Renal cortex interstitium (tissue), 15 donors: ENCODE measurements at places on chromosomes 1 and 21.
A peak's percentile ranks its signal among the peaks of the same experiment; 100 is the strongest.

- no peak for DNase-seq
These were observed 16.4 kb downstream of the TP73 start for GRCh38 chr1:3668585-3669300.

- DNase-seq: no peak
These were observed 129.6 kb upstream of the HOOK1 start for GRCh38 chr1:59685101-59685500.

DNA sequence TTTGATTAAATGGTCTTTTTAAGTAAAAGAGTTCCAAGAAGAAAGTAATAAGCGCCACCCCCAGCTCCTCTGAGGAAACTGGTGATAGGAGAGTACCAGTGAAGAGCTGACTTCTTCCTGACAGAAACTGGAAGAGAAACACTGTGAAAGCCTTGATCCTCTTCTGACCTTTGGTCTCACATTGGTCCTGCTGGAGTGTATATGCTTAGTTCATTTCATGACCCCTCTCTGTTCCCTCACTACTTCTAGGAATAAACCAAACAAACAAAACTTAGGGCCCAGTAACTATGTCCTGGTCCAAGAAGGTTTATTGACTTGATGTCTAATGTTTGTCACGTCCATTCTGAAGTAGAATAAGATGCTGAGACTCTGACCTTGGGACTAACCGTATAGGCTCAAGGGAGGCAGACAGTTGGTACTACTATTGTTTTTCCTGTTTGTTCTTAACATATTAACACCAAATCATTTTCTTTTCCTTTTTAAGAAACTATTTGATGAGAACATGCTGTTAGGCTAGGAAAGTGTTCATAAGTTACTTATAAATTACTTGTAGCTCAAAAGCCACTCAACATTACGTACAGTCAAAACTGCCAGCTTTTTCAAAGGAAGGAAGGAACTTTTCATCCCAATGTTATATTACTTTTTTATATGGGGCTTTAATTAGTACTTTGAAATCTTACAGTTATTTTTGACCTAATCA, 57.9 kb downstream of the MIER1 start:
- DNase-seq: no peak

GRCh38 chr1:201421041-201421440, 489 bp downstream of the TNNI1 start:
- DNase-seq: no peak

GRCh38 chr21:15183813-15184257, 119.0 kb upstream of the NRIP1 start:
- no peak for DNase-seq

- no peak for DNase-seq
These were observed 1.9 kb downstream of the PLEKHA6 start for GRCh38 chr1:204357551-204358490.

GRCh38 chr1:97693601-97694000, 227.2 kb downstream of the DPYD start:
- DNase-seq: no peak

DNA sequence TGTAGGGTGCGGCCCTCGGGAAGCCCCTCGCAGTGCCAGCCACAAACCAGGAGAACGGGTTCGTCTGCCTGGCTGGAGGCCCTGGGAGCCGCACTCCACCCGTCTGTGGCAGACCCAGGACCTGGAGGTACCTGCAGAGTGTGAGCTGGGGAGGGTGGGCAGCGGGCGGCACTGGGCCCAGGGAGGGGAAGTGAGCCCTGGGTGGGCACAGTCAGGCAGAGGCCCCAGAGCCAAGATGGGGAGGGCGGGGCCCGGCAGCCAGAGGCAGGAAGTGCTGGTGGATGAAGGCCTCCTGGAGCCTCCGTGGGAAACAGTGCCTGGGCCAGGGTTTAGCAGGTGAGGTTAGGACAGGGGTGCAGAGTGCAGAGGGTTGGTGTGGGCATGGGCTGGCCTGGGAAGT, 4.0 kb upstream of the PEX10 start:
- no peak for DNase-seq

- no peak for DNase-seq
These were observed 18.8 kb downstream of the CCSAP start for GRCh38 chr1:229323885-229324553.

- DNase-seq: no peak
These were observed 15.8 kb upstream of the CCDC190 start for GRCh38 chr1:162876751-162877150.

DNA sequence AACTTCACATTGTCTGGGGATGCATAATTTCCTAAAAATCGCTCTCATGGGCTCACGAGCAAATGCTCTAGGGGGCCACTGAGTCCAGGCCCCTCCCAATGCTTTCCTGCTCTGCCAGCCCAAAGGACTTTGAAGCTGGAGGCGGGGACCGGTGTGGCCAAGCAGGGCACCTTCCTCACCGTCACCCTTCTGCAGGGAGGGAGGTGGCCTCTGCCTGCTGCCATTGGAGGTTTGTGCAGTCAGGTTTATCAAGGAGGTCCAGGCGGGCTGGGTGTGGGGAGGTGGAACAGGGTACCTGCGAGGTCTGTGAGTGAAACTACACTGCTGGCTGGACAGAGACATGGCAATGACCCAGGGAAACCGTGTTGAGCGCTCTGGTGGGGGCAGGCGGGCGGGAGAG, 58.1 kb upstream of the TRAPPC10 start:
- no peak for DNase-seq

- no peak for DNase-seq
These were observed 82.3 kb downstream of the PLPP3 start for GRCh38 chr1:56496821-56497772.

DNA sequence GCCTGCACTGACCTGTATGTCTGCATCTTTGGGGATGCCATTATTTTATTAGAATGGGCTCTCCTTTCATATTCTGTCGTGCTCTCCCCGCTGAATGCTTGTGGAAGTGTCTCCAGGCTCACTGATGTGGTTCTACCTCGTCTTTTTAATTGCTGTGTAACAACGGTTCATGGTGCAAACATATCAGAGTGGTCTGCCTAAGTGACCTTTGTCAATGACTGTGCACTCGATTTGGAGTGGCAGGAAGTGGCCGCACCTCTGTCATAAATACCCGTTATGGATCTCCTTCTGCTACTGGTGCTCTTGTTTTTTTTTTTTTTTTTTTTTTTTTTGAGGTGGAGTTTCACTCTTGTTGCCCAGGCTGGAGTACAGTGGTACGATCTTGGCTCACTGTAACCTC, 38.3 kb downstream of the SPSB1 start:
- DNase-seq: no peak

DNA sequence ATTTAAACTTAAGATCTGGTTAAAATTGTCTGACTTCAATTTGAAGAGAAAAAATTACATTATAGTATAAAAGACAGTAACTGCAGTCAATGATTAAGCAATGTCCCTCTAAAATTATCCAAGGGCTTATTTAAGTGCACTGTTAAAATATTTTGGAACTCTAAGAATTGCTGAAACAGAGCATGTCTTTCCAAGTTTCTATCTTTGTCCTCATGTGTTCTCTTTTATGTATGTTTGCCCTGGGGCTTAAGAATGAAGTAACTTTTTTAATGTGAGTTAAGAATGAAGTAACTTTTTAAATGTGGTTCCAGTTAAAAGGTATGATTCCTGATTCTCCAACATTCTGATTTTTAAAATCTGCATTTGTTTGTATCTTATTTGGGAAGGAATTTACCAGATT, 69.0 kb upstream of the MARK1 start:
- DNase-seq: no peak

DNA sequence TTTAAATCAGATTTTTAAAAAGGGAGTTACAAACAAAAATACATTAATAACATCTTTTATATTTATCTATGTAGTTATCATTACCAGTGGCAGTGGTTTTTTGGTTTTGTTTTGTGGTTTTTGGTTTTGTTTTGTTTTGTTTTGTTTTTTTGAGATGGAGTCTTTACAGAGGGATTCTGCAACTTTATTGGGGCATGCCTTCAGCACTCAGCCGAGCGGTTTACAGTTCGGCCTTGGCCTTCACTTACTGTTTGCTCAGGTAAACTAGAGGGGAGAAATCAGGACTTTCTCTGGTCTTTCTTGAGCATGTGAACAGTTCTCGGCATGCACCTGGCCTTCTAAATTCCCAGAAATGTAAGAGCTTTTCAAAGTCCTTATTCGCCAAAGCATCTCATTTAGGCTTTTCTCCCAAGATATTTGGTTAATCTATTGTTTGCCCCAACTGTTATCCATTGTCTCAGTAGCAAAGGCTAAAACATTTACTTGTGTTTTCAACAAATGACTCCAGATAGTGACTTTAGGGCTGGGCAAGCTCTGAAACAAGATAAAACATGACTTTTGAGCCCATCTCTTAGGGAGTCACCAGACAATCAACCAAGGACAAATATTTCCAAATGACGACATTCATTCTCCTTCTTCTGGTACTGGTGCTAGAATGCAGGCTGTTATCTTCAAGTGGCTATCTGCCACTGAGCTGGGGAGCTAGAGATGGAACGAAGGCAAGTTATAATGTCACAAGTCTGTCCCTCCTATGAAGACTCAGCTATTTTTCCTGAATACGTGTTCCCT, 48.4 kb upstream of the ADORA3 start:
- DNase-seq: no peak

DNA sequence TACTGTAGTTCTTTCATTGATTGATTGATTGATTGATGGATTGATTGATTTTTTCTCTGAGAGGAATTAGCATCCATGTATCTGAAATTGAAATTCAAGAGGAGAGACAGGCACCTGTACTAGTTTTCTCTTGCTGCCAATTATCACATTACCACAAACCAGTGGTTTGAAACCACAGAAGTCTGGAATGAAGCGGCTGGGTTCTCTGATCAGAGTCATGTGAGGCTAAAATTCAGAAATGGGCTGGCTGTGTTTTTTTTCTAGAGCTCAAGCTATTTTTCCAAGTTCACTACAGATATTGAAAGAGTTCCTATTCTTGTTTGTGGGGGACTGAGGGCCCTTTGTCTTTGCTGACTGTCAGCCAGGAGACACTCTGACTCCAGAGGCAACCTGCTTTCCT, 10.0 kb downstream of the NBPF3 start:
- no peak for DNase-seq

GRCh38 chr1:23916209-23917131, 3.3 kb upstream of the CNR2 start:
- DNase-seq: peak; percentile 61

DNA sequence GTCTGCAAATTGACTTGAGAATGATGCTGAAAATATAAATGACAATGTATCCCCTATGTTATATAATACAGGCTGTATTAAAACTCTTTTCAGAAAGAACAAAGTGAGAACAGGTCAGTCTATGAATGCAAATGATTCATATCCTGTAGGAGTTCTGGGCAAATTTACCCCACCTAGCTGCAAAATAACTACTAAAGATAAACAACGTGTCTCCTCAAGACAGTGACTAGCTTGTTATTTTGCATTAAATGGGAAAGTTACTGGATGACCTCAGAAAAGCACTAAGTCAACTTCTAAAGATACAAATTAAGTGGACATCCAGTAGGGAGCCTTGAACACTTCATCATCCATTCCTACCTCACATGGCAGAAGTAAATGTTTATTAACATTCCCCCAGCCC, 11.1 kb downstream of the RNF19B start:
- no peak for DNase-seq

DNA sequence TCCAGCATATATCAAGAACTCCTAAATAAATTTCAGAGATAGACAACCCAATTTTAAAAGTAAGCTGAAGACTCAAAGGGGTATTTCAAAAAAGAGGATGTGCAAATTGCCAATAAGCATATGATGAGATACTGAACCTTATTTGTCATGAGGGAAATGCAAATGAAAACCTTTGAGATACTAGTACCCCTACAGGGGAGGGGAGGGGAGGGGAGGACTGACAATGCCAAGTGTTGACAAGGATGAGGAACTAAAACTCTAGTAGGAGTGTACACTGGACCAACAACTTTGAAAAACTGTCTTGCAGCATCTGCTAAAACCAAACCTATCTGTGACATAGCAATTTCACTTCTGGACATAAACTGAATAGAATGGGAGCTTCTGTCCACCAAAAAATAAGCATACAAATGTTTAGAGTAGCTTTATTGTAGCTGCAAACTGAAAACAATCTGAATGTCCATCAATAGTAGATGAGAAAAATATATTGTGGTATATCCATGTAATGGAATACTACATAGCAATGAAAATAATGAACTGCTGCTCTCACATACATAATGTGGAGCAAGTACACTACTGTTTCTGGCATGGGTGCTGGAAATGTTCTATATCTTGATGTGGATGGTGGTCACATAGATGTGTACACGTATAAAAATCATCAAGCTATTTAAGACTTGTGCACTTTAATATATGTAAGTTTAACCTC, 57.2 kb downstream of the CDK18 start:
- no peak for DNase-seq

DNA sequence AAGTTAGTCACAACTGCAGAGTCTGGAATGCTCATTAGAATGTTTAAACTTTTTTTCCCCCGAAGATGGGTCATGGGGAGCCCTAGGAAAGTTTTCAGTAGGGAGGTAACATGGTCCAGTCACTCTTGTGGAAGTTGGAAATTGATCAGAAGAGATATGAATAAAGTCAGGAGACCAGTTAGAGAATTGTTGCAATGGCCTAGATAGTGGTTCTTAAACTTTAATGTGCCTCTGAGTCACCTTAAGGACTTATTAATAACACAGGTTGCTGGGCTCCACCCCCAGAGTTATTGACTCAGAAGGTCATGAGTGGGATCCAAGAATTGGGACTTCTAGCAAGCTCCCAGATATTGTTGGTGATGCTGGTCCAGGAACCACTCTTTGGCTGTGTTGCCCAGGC, 3.2 kb upstream of the TFAP2E start:
- DNase-seq: no peak

DNA sequence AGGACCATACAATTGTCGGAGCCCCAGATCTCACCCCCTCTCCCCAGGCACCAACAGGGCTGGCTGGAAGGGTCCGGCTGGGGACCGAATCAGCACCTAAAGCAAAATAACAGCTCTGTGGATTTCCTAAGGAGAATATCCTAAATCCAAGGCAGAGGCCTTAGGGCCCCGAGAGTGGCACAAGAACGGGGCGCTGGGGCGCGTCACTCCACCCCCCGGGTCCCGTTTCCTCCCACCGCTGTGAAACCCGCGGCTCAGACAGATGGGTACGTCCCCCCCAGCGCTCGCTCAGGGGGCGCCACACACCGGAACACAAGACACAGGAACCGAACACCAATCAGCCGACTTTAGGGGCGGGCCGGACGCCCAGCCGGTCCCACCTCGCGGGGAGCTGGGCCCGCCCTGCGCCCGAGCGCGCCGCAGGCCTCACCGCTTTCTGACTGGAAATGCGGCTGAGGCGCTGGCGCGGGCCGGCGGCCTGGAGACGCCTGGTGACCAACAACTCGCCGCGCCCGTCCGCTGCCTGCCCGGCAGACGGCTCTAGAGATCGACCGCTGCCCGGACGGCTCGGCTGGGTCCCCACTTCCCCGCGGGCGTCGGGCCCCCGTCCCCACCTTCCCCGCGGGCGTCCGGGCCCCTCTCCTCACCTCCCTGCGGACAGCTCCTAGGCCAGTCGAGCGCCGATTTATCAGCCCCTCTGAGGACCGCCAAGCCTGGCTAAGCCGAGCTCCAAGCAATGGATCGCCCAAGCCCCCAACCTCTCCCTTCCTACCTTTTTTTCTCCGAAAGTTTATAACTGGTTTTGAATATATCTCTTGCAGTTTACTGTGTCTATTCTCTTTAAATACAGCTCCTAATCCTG, at the start of gene HFM1:
Gene HFM1 (minus strand): TSS at position 687 of the 862 bp plus-strand sequence. CDS start 3,755 bp downstream, outside the sequence.
- peak; percentile 78 for DNase-seq

- no peak for DNase-seq
These were observed 131.9 kb downstream of the AK5 start for GRCh38 chr1:77413541-77414335.
